ENCODE measurements at places on chromosomes 12 and 14. TPM values are rescaled to one million over a fixed set of nuclear protein-coding genes. Genes with fewer than 3 reads are reported as not detected.

SERPINA4 gene
- total RNA-seq, result not detected

UBE3B gene
- total RNA-seq, result 13.0 TPM

RBM19 gene
- total RNA-seq, result 23.8 TPM

DPY19L2 gene
- 0.70 TPM for total RNA-seq

SIRT4 gene
- not detected for total RNA-seq

SLC7A8 gene
- total RNA-seq, result not detected

GDF3 gene
- total RNA-seq, result not detected

PDE6H gene
- not detected for total RNA-seq

KCNMB4 gene
- total RNA-seq, result 4.9 TPM

OVCH1 gene
- not detected for total RNA-seq

CCDC38 gene
- total RNA-seq, result 0.20 TPM

CMA1 gene
- not detected for total RNA-seq

DCN gene
- total RNA-seq, result not detected

- DNase-seq, result no peak
Observed at GRCh38 chr12:6262211-6262610, 48.3 kb upstream of the PLEKHG6 start.

- no peak for DNase-seq
Observed at GRCh38 chr12:98352835-98353234, 162.6 kb upstream of the TMPO start.

DNA sequence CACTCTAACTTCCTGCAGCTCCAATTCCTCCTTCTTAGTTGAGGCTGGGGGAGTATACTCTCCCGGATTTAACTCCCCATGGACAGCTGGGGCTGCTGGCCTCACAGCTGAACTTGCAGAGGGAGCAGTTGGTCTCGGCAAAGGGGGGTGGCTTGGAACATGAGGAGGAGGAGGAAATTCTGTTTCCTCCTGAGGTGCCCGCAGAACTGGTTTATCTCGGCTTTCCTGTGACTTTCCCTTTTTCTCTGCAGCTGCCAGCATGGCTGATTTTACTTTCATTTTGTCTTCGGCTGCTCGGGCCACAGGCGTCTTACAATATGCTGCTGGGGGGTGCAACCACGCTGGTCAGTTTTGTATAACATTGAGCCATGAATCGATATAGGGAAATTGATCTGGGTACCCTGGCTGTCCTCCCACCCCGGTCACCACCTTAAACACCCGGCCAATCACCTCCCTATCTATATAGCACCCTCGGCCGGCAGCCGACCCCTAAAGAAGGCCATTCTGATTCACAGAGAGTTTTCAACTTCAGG lies 1317.6 kb downstream of the TMEM121 start:
- peak; percentile 33 for DNase-seq

GRCh38 chr12:89417246-89417977 lies 65.1 kb upstream of the DUSP6 start:
- DNase-seq, result no peak

- DNase-seq, result no peak
Observed at GRCh38 chr12:104095289-104095688, 31.0 kb downstream of the HCFC2 start.

DNA sequence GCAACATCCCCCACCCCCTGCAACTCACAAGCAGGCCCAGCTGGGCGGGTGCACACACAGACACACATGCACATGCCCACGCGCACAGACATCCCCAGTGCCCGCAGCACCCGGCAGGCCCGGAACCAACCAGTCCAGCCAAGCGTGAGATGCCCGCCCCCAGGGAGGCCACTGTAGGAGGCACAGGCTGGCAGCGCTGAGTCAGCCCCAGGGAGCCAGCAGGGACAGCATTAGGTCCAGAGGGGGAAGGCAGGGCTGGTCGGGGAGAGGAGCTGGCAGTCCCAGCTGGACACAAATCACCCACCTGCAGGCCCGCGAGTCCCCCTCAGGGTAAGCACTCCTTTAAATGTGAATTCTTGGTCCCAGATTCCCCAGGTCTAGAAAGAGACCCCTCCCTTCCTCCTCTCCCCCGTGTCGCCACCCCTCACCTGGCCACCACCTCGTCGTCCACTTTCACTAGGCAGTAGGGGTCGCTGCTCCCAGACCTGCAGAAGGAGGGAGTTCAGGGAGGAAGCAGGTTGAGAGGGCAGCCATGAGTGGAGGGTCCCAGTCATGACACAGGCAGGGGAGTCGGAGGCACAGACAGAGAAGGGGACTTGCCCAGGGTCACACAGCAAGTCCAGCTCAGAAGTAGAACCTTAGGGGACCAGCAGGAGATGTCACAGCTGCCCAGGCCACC lies 5.0 kb downstream of the RASAL1 start:
- peak; percentile 84 for DNase-seq

GRCh38 chr12:132294121-132295034 lies 35.0 kb downstream of the GALNT9 start:
- no peak for DNase-seq

GRCh38 chr14:52961060-52961639 lies 10.3 kb upstream of the FERMT2 start:
- DNase-seq, result peak; percentile 41

- DNase-seq, result no peak
Observed at GRCh38 chr14:99361596-99362215, 89.7 kb upstream of the BCL11B start.

- peak; percentile 37 for DNase-seq
Observed at GRCh38 chr14:22319526-22320361, 269.3 kb downstream of the DAD1 start.

DNA sequence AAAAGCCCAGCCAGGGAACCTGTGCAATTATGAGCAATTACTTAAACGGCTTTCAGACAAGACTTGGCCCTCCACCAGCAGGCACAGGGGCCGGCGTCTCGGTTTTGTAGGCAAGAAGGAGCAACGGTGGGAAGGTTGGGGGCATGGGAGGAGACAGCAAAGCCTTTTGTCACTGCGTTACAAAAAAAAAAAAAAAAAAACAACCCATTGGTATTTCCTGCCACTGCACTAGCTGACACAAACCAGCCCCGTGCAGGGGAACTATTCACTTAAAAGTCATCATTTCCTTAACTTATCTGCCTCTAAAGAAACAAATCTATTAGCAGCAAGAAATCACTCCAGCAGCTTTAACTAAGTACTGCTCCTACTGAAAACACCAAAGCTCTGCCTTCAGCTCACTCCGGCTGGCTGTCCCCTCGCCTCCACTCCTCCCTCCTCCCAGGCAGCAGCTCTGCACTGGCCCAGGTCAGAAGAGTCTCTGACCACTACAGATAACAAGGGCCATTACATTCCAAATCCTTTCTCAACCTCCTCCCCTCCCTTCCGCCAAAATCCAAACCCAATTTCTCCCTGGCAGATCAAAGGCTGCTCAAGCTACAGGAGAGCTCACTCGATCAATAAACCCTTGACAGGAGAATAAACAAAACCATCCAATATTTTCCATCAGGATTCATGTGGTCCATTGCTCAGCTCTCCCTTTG lies 105.2 kb upstream of the CDKN3 start:
- DNase-seq, result no peak

GRCh38 chr12:59708064-59708463 lies 112.2 kb downstream of the SLC16A7 start:
- no peak for DNase-seq

DNA sequence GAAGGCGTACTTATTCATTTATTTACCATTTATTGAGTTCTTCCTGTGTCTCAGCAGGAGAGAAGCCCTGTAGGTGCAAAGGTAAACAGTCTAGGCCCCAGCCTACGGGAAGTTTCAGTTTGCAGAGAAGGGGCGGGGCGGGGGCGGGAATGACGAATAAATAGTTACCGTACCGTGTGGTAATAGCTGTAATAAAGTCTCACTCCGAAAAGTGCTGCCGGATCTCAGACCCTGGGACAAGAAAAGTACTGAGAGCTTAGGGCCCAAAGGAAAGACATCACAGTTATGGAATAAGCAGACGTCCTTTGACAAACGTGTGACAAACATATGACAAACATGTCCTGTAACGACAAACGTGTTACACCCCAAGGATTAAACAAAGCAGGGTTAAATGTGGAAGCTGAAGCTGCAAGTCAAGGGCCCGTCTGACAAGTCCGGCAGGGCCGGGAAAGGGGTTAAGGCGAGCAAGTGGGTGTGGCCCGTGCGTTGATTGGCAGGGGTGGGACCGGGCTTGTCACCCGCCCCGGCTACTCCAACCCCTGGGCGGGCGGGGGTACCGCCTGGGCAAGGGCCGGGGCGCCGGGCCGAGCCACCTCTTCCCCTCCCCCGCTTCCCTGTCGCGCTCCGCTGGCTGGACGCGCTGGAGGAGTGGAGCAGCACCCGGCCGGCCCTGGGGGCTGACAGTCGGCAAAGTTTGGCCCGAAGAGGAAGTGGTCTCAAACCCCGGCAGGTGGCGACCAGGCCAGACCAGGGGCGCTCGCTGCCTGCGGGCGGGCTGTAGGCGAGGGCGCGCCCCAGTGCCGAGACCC lies at the start of gene LRP10:
LRP10 (plus strand) TSS at position 517 of the 809 bp plus-strand sequence. CDS start 564 bp downstream, outside the sequence.
- peak; percentile 90 for DNase-seq

GRCh38 chr12:62435303-62436163 lies 31.1 kb upstream of the MON2 start:
- peak; percentile 21 for DNase-seq

- no peak for DNase-seq
Observed at GRCh38 chr12:53486736-53487487, 12.3 kb downstream of the MAP3K12 start.

DNA sequence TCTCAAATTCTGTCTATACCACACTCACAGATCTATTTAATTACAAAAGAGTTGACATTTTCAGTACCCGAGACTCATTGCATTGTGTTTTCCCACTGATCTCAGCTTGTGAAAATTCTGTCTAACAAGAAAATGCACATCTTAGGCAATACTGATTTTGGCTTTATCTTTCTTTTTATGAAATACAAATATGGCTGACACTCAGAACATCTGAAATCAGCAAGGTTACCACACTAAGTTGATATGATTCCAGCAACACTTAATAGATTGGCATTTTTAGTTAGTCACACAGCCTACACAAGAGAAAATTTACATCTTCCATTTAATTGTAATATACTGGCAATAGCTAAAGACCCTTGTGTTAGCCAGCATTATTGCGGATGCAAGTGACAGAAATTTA lies 40.3 kb downstream of the PEX5 start:
- DNase-seq, result no peak

DNA sequence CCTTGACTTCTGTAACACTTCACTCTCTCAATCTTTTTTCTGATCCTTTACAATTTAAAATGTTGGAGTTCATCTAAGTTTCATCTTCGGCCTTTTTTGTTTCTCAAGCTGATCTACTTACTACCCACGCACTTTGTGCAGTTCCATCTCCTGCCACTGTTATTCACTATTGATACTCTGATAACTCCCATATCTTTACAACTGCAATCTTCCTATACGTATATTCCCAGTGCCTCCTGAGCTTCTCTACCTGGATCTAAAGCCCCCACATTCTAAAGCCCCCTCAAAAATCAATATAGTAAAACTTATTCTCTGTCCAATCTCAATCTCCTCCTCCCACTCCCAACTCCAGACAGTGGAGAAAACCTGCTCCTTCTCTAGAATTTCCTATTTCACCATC lies 5.9 kb downstream of the ATG2B start:
- no peak for DNase-seq

DNA sequence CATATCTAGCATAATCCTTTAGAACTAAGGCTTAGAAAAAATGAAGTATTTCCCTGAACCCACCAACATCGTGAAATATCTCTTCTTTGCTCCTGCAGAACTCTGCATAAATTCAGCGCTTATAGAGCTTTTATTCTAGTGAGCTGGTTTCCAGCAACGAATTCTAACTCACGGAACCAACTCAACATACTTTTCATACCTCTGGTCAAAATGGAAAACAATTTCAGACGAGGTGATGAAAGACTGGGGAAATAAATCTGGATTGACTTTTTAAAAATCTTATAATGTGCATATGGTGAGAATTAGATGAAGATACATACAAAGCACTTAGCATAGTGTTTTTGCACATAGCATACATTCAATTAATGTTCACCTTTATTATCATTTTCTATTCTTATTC lies 62.6 kb upstream of the BBS10 start:
- DNase-seq, result no peak

DNA sequence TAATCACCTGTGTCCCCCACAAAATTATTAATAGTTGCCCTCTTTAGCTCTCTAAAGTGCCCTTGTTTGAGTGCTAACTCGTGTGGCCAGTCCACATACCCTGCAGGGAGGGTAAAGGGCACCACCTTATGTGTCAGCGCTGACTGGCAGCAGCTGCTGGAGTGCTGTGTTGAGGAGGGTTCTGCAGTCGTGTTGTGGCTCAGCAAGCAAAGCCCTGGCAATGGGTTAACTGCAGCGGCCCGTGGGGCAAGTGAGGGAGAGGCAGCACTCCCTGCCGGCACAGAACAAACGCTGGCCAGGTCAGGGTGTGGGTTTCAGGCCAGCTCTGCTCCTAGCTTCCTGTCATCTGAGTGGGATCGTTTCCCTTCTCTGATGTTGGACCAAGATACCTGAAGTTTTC lies 369.8 kb downstream of the CACNA1C start:
- no peak for DNase-seq

GRCh38 chr12:130976171-130976720 lies 22.5 kb downstream of the ADGRD1 start:
- no peak for DNase-seq

DNA sequence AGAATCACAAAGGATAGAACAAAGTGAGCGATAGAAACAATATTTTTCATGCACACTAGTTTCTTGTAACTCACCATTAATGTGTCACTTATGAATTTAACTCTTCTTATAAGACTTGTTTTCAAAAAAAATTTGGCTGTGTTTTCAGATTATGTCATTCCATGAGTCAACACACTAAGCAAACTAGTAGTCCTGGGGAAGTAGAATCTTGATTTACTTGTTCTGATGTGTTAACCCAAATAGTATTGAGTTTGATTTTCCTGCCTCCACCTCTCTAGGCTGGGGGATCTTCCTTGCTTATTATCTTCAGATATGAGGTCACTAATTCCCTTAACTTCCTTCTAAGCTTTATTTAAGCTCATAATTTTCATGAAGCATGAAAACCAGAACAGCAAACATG lies 151.0 kb upstream of the SEL1L start:
- no peak for DNase-seq

DNA sequence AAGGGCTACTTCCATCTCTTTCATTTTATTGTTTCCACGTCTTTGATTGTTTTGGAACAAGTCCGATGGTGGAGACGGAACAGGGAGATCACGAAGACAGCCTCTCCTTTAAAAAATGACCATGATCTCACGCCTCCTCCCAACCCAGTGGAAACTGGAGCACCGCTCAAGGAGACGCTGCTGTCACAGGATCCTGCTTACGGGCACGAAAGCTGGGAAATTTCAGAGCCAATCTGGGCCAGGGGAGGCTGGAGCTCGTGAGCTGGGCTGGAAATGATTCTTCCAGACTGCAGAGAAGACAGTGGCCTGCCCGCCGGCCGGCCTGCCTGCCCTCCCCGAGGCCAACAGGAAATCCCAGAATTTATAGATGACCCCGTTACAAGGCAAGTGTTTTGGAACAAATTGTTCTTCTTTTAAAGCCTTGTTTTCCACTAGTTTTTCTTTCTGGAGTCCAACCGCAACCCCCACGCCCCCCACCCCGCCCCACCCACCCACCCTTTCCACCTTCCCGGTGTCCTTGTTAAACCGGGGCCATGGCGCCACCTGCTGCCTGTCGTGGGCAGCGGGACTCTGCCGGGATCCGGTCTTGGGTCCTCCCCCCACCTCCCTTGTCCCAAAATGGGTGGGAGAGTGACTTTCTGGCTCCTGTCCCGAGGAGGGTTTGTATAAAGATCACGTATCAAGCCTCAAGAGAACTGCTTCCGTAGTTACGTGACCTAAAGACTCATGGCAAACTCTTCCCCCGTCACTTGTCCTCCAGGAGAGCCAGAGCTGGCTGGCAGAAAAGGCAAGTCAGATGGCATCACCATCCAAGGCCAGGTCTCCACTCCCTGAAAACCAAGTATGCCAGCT lies 40.3 kb downstream of the MAP1LC3B2 start:
- no peak for DNase-seq

GRCh38 chr14:102775855-102776760 lies 1.1 kb upstream of the TRAF3 start:
- peak; percentile 48 for DNase-seq

- peak; percentile 26 for DNase-seq
Observed at GRCh38 chr12:95574799-95575452, 23.6 kb upstream of the USP44 start.
